ENCODE measurements at places on chromosomes 6 and 20.

- DNase-seq: no peak
Observed at GRCh38 chr6:148112851-148113319, 229.8 kb upstream of the SASH1 start.

DNA sequence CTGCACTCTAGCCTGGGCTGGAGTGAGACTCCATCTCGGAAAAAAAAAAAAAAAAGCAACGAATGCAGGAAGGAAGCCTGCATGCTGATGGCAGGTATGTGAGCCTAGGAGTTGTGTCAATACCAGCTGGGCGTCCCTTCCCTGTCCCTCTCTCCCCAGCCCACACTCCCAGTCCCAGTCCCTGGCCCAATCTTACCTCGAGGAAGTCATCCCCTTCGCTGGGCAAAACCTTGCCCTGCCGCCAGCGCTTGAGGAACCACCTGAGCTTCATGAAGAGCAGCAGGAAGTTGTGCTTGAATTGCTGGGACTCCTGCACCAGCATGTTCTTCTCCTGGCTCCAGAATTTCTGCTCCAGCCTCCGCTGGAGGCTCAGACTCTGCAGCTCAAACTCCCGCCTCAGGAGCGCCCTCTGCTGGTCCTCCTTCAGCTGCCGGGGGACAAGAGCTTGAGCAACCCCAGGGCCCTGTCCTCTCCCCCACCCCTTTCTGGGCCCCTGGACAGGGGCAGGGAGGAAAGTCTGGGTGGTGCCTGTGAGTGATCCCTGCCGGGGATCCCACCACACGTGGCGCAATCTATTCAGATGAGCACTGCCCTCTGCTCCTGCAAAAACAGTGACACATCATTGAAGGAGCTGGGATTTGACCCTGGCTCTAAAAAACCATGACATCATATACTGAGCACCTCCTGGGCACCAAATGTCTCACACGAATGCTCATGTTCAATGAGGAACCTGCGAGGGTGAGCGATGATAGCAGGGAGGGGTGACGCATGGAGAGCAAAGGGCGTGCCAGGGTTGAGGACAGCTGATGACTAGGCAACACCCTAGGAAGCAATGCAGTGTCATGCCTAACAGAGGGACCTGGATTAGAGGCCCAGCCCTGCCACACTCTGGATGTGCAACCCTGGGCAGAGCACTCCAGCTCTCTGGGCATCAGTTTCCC lies 35.0 kb upstream of the DSN1 start:
- no peak for DNase-seq

- no peak for DNase-seq
Observed at GRCh38 chr6:71879016-71879415, 7.3 kb upstream of the RIMS1 start.

- no peak for DNase-seq
Observed at GRCh38 chr6:153511896-153512496, 380.9 kb upstream of the RGS17 start.

GRCh38 chr20:44020406-44021148 lies 105.9 kb downstream of the TOX2 start:
- DNase-seq: no peak

DNA sequence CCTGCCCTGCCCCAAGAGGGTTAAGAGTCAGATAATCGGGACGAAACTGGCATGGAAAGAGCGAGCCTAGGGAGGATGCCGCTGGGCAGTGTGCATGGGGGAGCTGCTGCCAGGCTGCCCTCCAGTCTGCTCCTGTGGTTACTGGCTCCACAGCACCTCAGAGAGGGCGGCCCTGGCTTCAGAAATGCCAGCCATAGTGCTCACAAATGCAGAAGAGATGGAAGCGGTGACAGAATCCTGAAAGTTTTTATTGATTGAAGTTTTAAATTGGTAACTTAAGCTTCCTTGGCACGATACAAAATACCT lies 57.9 kb downstream of the VAPB start:
- DNase-seq: no peak

GRCh38 chr6:159727717-159728445 lies 575 bp downstream of the WTAP start:
- no peak for DNase-seq

DNA sequence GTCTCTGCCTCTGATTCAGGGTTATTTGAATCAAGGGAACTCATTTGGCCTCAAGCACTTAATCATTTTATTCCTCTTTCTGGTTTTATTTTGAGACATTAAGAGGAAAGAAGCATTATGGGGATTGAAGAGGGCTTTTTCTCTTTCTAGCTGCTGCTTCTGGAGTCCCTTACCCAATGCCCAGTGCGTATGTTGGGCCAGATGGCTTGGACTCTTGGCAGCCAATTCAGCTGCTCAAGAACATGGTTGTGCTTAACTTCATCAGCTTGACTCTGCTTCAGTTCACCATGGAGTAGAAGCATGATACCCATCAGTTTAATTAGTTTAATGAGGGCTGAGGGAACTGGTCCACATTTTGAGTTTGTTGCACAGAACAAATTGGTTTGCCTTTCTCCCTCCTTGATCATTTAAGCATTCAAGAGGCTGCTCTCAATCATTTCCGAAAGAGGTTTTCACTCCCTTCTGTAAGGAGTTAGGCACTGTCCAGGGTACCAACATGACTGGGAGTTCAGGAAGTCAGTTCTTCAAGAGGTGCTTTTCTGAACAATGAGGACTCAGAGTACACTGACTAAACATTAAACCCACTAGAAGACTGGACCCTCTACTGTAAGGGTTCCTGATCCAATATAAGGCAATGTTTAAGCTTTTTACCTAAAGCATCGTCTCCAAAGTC lies 14.6 kb downstream of the PDYN start:
- DNase-seq: no peak

- no peak for DNase-seq
Observed at GRCh38 chr6:157172830-157173536, 150.3 kb downstream of the TMEM242 start.

DNA sequence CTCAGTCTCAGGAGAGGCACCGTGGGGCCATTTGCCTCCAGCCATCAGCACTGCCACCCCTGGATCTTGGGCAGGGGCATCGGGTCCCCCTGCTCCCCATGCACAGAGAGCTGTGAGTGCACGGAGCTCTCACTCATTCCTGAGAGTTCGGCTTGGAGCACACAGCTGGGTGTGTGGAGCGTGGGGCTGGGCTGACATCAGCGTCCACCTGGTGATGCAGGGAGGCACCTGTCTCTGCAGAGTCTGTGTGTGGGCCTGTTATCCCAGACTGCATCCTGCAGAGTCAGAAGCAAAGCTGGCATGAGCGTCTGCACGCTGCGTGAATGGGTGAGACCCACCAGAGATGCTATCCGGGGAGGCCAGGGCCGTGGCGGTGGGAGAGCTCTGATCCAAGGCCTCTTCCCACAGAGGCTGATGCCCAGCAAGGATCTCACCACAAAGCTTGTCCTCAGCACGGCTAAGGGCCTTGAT lies 248.8 kb upstream of the AFDN start:
- no peak for DNase-seq

DNA sequence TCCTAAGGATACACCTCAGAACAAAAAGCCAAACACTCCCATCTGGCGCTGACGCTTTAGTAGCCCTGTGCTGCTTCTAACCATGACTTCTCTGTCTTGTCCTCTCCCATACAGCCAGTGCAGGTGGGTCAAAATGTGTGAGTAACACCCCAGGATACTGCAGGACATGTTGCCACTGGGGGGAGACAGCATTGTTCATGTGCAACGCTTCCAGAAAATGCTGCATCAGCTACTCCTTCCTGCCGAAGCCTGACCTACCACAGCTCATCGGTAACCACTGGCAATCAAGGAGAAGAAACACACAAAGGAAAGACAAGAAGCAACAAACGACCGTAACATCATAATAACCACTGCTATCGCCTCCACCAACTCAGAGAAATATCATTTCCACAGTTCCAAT lies 1.4 kb downstream of the DEFB132 start:
- no peak for DNase-seq

DNA sequence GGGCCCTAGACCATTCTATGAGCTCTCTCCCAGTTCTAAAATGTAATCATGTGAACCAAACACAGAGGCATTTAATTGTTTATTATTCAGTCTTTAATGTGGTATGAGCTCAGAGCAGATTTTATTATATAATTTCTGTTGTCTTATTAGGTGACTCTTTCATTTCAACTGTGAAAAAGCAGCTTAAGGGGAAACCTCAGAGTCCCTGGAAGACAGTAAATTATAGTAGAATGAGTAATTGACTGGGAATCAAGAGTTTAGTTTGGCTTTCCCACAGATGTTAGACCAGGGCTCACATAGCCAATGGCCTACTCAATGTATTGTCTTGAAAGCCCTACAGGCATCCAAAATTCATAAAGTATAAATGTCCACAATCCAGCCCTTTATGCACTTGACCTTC lies 390.4 kb upstream of the SLC35B3 start:
- DNase-seq: no peak

- DNase-seq: no peak
Observed at GRCh38 chr20:48965189-48965910, 43.8 kb downstream of the ARFGEF2 start.

- no peak for DNase-seq
Observed at GRCh38 chr6:16438718-16439591, 200.6 kb downstream of the GMPR start.

- DNase-seq: no peak
Observed at GRCh38 chr6:87139236-87139635, 16.1 kb upstream of the ZNF292 start.

DNA sequence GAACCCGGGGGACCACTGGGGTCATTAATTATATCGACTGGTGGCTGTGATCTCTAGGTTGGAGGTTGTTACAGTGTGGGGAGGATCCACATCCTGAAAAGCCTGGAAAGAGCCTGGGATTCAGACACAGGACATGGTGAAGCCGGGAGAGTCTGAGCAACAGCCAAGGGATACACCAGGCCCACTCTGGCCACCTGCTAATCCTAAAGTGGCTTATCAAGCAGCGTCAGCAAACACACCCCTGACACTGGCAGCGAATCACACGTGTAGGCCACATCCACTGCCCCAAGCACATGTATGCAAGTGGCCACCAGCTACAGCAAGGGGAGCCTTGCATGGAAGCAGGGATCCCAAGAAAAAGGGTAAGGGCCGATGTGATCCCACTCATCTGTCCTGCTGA lies 41.0 kb downstream of the GFOD1 start:
- DNase-seq: no peak

- no peak for DNase-seq
Observed at GRCh38 chr20:51758978-51759544, 9.1 kb downstream of the ATP9A start.

- DNase-seq: no peak
Observed at GRCh38 chr6:142679907-142680700, 264.9 kb downstream of the HIVEP2 start.

GRCh38 chr20:33022289-33022688 lies 9.2 kb upstream of the BPIFB6 start:
- no peak for DNase-seq

DNA sequence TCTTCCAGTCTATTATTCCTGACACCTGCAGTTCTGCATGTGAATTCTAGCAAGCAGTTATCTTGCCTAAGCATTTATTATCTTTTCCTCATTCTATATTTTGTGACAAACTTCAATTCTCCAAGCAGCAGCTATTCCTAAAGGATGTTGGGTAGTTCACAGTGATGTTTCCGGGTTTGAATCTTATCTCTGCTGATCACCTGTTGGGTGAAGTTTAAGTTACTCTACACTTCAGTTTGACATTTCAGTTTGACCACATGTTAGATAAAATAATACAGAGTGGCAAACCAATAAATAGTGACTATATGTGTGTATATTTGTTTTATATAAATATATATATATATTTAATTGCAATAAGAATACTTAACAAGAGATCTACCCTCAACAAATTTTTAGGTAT lies 168.6 kb downstream of the ADGRG6 start:
- no peak for DNase-seq

DNA sequence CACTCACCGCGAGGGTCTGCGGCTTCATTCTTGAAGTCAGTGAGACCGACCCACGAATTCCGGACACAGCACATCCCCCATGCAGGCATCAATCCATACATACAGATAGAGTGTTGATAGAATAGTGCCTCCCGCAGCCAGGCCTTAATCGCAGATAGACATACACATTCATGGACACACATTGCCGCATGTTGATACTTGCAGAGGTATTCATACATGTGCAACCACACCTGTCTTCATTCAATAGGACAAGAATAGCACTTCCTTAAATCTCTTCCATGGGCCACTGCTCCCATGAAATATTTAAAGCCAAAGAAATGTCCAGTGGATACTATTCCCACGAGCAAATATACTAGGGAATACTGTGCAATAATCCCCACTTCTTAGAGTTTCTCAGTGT lies 170.5 kb downstream of the FRK start:
- DNase-seq: no peak

GRCh38 chr6:166673309-166673708 lies 46.3 kb upstream of the RPS6KA2 start:
- DNase-seq: no peak

GRCh38 chr6:22132656-22133055 lies 164.2 kb downstream of the PRL start:
- no peak for DNase-seq

- DNase-seq: no peak
Observed at GRCh38 chr6:69901361-69901760, 35.0 kb downstream of the COL19A1 start.

DNA sequence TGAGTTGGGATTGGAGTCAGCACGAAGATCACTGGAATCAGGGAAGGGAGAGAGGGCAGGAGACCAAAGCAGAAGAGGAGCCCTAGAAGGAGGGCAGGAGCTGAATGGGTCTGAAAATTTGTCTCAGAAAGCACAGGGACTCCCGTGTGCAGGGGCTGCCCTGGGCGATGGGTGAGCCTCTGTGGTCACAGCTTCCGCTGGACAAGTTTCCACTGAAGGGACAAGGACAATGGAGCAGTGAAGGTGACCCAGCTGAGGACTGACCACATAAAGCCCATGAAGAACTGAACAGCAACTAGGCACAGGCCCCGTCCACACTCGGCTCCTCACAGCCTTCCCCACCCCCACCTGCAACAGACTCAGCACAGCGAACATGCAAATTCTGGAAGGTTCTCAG lies 3.5 kb downstream of the HLA-C start:
- no peak for DNase-seq

GRCh38 chr20:34872622-34873224 lies at the start of gene GGT7:
Gene GGT7, minus strand, starts transcription at chr20:34872856. Its CDS starts 41 bp downstream, at chr20:34872815.
- peak; percentile 42 for DNase-seq

DNA sequence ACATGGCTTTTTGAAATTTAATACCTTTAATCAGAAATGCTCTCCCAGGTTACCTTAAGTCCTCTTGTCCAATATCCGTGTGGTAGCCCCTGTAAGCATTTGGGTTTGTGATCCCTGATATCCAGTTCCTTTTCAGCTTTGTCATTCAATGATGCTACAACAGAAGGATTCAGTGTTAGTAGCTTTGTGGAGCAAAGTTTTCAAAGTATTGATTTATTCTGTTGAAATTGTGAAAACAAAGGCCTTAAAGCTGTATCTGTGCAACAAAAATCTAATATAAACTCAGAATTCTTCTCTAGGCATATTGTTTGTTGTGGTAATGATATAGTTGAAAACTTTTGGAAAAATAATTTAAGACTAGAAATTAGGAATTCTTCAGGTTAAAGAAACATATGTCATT lies 91.9 kb downstream of the ADGRB3 start:
- DNase-seq: no peak

- no peak for DNase-seq
Observed at GRCh38 chr6:151497905-151498304, 4.1 kb downstream of the CCDC170 start.

- DNase-seq: no peak
Observed at GRCh38 chr20:59013031-59013951, 5.9 kb upstream of the TUBB1 start.

GRCh38 chr20:16560661-16561060 lies 12.6 kb downstream of the KIF16B start:
- DNase-seq: no peak
